Activated CD4-positive, alpha-beta T cell treated with anti-CD3 and anti-CD28 coated beads, Interleukin-2, amount 10 ng/mL, durations not matched to agents 7 days and 5 days (primary cell): ENCODE measurements at places on chromosomes 1 and 21.

DNA sequence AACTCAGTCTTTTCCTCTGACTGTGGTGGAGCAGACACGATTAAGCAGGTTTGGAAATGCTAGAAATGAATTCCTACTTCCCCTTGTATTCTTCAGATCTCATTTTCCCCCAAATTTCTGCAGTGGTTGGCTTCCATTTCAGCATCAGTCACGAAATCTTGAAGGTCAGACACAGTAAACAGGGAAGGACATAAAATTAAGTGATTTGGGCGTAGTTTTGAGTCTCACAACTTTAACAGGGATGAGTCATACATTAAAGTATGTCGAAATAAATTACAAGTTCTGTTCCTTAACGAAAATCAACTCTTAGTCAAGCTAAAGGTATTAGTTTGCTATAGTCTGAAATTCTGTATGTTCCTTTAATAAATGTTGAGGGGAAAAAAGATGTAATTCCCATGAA lies 61.1 kb downstream of the HNRNPR start:
- H3K4me3 ChIP-seq = no peak overlapping the region
- peaks cover 51% of the 10 kb centered on the region for H3K36me3 ChIP-seq
- no peak for DNase-seq
- no peaks in the 10 kb centered on the region for H3K27me3 ChIP-seq

- H3K27ac ChIP-seq = no peak overlapping the region
- H3K4me1 ChIP-seq = no peaks in the 10 kb centered on the region
- DNase-seq = no peak
- H3K27me3 ChIP-seq = peaks cover 47% of the 10 kb centered on the region
- no peaks in the 10 kb centered on the region for H3K36me3 ChIP-seq
Measured at GRCh38 chr21:40845441-40845995, 1.4 kb downstream of the DSCAM start.

- peaks cover 64% of the 10 kb centered on the region for H3K36me3 ChIP-seq
- no peaks in the 10 kb centered on the region for H3K27me3 ChIP-seq
- H3K27ac ChIP-seq = no peak overlapping the region
- peaks cover 65% of the 10 kb centered on the region for H3K4me1 ChIP-seq
- DNase-seq = no peak
- H3K4me3 ChIP-seq = no peak overlapping the region
Measured at GRCh38 chr1:114746450-114747121, 11.2 kb downstream of the CSDE1 start.

DNA sequence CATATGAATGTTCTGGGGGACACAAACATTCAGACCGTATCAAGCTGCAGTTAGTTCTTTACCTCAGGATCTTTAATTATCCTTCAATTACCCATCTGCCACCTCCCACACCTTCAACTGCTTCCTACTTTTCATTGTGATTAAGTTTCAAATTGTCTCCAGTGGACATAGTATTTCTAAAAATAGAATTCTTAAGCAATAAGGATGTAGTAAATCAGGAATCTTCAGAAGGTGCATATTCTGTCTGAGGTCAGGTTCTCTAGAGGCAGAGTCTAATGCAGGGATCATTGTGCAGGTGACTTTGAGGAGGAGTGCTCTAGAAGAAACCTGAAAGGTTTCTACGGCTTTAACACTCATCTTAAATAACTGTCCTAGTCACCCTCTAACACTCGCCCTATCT lies 102.6 kb upstream of the PPP2R5A start:
- no peaks in the 10 kb centered on the region for H3K27me3 ChIP-seq
- H3K4me3 ChIP-seq = no peak overlapping the region
- peaks cover 25% of the 10 kb centered on the region for H3K4me1 ChIP-seq
- no peak for DNase-seq
- H3K27ac ChIP-seq = no peak overlapping the region
- no peaks in the 10 kb centered on the region for H3K36me3 ChIP-seq

DNA sequence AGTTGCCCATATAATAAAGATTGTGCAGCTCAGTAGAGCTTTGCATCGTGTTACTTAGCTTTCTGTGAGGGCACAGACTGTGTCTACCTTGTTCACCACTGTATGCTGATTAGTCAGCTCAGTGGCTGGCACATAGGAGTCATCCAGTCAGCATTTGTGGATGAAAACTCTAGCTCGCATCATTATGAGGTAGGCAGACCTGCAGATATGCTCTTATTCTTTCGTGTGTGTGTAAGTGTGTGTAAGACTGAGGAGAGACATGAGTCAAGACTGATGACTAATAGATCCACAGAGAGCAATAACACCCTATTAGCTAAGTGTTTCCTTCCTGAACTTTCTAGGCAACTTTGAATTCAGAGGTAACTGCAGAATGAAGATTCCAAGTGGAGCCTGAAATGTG lies 17.1 kb downstream of the TTF2 start:
- H3K4me3 ChIP-seq = no peak overlapping the region
- no peaks in the 10 kb centered on the region for H3K27me3 ChIP-seq
- H3K4me1 ChIP-seq = peaks cover 8% of the 10 kb centered on the region
- H3K36me3 ChIP-seq = peaks cover 67% of the 10 kb centered on the region

GRCh38 chr1:239884796-239885195 lies 206.9 kb upstream of the FMN2 start:
- no peak overlapping the region for H3K4me3 ChIP-seq
- no peaks in the 10 kb centered on the region for H3K27me3 ChIP-seq
- H3K27ac ChIP-seq = no peak overlapping the region
- no peaks in the 10 kb centered on the region for H3K36me3 ChIP-seq
- DNase-seq = no peak
